ENCODE measurements at places on chromosomes 2 and 18.
A peak's percentile ranks its signal among the peaks of the same experiment; 100 is the strongest.

DNA sequence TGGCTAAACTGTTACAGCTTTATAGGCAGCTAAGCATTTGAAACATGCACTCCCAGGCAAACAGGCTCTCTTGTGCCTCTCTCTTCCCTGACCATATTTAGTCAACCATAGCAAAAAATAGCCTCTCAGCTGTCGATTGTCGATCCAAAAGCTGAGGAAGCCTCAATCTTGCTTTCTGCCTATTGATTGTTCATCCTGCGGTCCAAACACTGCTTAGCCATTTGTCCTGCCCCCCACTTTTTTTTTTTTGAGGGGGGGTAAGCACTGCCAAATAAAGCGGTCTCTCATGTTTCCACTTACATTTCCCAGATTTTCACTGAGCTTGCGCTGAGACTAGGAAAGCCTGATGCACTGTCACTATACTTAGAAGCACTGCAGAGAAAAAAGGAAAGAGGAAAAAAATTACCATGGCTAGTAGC is 90.8 kb downstream of the MIB1 start:
- H3K27me3 ChIP-seq: no peaks in the 10 kb centered on the region
- no peaks in the 10 kb centered on the region for H3K36me3 ChIP-seq
- H3K4me3 ChIP-seq: no peak overlapping the region
- DNase-seq: peak; percentile 6

GRCh38 chr2:47046271-47046670 is 108.8 kb downstream of the STPG4 start:
- no peak overlapping the region for H3K27ac ChIP-seq
- DNase-seq: no peak
- no peaks in the 10 kb centered on the region for H3K36me3 ChIP-seq

GRCh38 chr2:29304399-29305060 is 189.3 kb downstream of the CLIP4 start:
- H3K27ac ChIP-seq: no peak overlapping the region
- H3K27me3 ChIP-seq: no peaks in the 10 kb centered on the region
- no peak overlapping the region for H3K4me3 ChIP-seq

- no peak within 1 kb of the TSS for H3K4me3 ChIP-seq
- H3K4me1 ChIP-seq: no peaks in the 10 kb centered on the region
- H3K36me3 ChIP-seq: no peaks in the 10 kb centered on the region
- H3K27me3 ChIP-seq: no peaks in the 10 kb centered on the region
Observed at GRCh38 chr2:26401739-26402541, at the start of gene DRC1. TSS of gene DRC1 (plus strand) at chr2:26401920. CDS start at chr2:26401990, 70 bp downstream.

DNA sequence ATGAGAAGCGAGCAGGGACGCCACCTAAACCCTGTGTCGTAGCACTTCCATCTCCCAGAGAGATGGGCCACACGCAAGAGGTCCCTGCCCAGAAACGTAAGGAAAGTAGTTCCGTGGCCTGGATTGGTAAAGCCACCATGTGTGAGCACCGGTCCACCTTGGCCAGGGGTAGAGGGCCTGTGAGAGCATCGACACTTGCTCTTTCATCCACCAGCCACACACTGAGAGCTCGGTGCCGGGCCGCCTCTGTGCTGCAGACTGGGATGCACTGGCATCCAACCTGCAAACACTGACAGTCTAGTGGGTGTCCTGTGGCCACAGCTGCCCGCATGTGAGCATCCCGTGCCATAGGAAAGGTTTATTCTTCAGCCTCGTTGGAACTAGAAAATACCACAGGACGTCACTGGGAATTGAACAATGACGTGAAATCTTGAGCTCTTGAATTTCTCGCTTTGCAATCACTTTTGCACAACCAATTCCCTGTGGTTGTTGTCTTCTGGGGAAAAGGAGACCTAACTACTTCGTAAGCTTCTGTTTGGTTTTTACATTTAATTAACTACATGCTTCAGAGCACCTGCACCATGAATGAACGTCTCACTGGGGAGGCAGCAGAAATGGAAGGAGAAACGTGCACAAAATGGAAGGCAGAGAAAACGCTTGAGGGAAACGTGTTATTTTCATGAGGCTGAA is 212.0 kb upstream of the RAB6C start:
- no peak overlapping the region for H3K27ac ChIP-seq
- no peak overlapping the region for H3K4me3 ChIP-seq
- no peaks in the 10 kb centered on the region for H3K4me1 ChIP-seq
- DNase-seq: no peak

GRCh38 chr2:207054521-207054920 is 111.2 kb downstream of the KLF7 start:
- H3K4me3 ChIP-seq: no peak overlapping the region
- H3K27me3 ChIP-seq: peaks cover 4% of the 10 kb centered on the region
- H3K4me1 ChIP-seq: no peaks in the 10 kb centered on the region
- H3K27ac ChIP-seq: no peak overlapping the region
- no peaks in the 10 kb centered on the region for H3K36me3 ChIP-seq
- DNase-seq: no peak

GRCh38 chr2:101720732-101721131 is 23.2 kb downstream of the MAP4K4 start:
- no peaks in the 10 kb centered on the region for H3K4me1 ChIP-seq
- H3K36me3 ChIP-seq: no peaks in the 10 kb centered on the region
- no peak for DNase-seq

DNA sequence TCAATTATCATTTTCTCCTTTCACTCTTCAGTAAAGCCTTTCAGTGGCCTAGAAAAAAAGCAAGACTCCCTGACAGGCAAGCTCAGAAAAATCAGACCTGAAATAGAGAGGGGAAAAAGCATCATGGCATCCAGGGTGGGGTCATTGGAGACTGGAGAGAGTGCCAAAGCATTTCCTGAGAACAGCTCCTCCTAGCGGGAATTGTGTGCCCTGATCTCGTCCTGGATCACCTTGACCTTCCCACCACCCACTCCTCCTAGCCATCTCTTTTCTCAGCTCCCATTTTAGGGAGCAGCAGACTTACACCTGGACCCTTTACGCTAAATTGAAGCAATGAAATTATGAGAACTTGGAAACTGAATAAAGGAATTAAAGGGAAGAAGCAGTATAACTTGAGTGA is 176.6 kb downstream of the VWC2L start:
- DNase-seq: peak; percentile 8
- no peaks in the 10 kb centered on the region for H3K4me1 ChIP-seq
- no peaks in the 10 kb centered on the region for H3K36me3 ChIP-seq
- H3K4me3 ChIP-seq: no peak overlapping the region

DNA sequence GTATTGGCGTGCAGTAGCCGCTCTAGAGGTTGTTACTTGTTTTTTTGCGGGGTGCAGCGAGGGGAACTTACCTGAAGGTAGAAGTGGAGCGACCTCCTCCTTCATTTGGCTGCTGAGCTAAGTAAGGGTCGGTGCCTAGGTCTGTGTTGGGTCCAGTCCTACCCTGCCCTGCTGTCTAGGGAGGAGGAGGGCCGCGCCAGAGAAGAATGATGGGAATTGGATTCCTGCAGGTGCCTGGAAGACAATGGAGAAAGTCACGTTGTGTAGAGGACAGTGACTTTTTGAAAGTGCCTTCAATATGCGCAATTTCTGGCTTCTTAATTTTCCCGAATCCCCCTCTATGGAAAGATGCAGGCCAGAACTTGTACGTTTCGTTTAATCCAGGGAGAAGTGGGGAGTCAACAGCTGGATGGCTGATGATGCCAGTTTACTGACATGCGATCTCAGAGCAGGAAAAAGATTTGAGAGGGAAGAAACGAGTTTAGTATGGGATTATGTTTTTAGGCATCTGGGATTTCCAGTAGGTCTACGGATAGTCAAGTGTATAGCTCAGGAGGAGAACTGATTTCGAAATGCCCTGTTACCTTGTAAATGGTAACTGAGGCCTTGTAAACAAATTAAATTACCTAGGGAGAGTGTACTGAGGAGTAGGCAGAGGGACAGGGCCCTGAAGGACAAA is 653 bp downstream of the MRPS9 start:
- H3K27ac ChIP-seq: peak overlapping the region; percentile 95
- no peaks in the 10 kb centered on the region for H3K27me3 ChIP-seq

- no peak overlapping the region for H3K4me3 ChIP-seq
- no peaks in the 10 kb centered on the region for H3K4me1 ChIP-seq
- DNase-seq: no peak
- H3K36me3 ChIP-seq: no peaks in the 10 kb centered on the region
- H3K27ac ChIP-seq: no peak overlapping the region
Observed at GRCh38 chr2:227881866-227882517, 10.6 kb downstream of the DAW1 start.

GRCh38 chr2:198042189-198042588 is 237.8 kb downstream of the PLCL1 start:
- no peaks in the 10 kb centered on the region for H3K4me1 ChIP-seq
- no peak for DNase-seq
- no peak overlapping the region for H3K27ac ChIP-seq
- no peaks in the 10 kb centered on the region for H3K36me3 ChIP-seq
- H3K27me3 ChIP-seq: no peaks in the 10 kb centered on the region

DNA sequence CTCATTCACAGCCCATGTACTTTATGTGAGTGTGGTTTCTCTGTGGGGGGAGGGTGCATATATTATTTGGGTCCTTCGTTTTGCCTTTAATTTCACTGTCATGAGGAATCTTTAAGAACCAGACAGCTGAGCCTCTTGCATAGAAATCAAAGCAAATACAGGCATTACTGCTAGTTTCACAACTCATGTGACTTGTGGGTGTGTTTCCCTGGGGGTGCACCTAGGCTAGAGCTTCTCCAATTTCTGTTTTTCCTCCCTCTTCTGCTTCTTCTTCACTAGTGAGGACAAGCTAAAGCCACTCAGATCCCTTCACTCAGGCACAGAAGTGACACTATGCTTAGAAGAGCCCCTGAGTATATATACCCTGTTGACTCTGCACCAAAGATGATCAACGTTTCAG is 131.4 kb downstream of the ACOXL start:
- H3K4me1 ChIP-seq: no peaks in the 10 kb centered on the region
- no peak overlapping the region for H3K4me3 ChIP-seq
- DNase-seq: no peak
- no peaks in the 10 kb centered on the region for H3K27me3 ChIP-seq
- no peak overlapping the region for H3K27ac ChIP-seq

- DNase-seq: no peak
- H3K4me3 ChIP-seq: no peak overlapping the region
- H3K27ac ChIP-seq: no peak overlapping the region
- no peaks in the 10 kb centered on the region for H3K36me3 ChIP-seq
- no peaks in the 10 kb centered on the region for H3K27me3 ChIP-seq
Observed at GRCh38 chr2:138217975-138218374, 253.7 kb downstream of the HNMT start.

GRCh38 chr2:158255257-158255656 is 153.6 kb downstream of the UPP2 start:
- no peak overlapping the region for H3K27ac ChIP-seq
- no peaks in the 10 kb centered on the region for H3K27me3 ChIP-seq
- DNase-seq: no peak
- no peaks in the 10 kb centered on the region for H3K4me1 ChIP-seq
- no peak overlapping the region for H3K4me3 ChIP-seq

- DNase-seq: no peak
- H3K27me3 ChIP-seq: no peaks in the 10 kb centered on the region
- H3K4me3 ChIP-seq: no peak overlapping the region
- H3K27ac ChIP-seq: no peak overlapping the region
Observed at GRCh38 chr2:98216616-98217015, 129.6 kb upstream of the CNGA3 start.

DNA sequence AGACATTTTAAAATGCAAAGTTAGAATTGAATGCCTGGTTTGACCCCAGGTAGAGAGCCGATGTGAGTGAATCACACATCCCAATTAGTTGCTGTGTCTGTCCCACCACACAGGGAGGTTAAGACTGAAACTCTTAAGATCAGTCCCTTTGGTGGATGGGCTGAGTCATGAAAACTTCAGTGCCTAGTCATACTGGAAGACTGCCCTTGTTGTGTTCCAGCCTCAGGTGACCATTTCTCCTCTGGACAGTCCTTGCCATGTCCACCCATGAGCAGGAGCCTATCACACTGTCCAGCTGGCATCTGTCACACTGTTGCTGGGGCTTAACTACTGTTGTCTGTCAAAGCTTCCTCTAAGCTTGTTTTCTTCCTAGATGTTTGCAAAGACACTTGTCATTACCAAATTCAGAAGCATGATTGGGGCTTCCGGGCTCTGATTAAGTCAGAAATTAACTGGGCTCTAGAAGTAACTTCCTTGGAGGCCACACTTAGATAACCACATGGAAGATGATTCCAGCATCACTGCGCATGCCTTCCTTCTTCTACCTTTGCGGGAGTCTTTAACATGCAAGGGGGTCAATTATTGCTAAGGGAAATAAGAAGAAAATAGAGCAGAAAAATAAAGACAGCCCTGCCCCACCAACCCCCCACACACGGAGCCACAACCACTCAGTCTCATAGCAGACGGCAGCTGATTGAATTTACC is 21.3 kb downstream of the CYRIA start:
- no peak overlapping the region for H3K4me3 ChIP-seq
- no peak for DNase-seq
- H3K27ac ChIP-seq: no peak overlapping the region
- no peaks in the 10 kb centered on the region for H3K4me1 ChIP-seq

DNA sequence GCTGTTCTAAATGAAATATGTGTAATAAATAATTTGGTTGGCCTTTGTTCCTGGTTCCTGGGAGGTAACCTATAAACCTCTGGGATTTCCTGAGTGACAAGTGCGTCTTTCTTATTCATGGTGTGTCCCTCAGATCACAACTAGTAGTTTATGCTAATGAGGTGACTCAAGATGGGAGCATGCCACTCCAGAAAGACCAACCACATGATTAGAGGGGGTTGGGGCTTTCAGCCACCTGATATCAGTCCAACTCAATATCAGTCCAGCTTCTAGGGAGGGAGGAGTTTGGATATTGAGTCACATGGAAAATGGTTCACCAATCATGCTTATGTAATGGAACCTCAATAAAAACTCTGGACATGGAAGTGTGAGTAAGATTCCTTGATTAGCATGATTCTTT is 96.6 kb downstream of the QPCT start:
- no peak for DNase-seq
- no peaks in the 10 kb centered on the region for H3K36me3 ChIP-seq
- no peak overlapping the region for H3K4me3 ChIP-seq
- no peaks in the 10 kb centered on the region for H3K4me1 ChIP-seq
- H3K27ac ChIP-seq: no peak overlapping the region

DNA sequence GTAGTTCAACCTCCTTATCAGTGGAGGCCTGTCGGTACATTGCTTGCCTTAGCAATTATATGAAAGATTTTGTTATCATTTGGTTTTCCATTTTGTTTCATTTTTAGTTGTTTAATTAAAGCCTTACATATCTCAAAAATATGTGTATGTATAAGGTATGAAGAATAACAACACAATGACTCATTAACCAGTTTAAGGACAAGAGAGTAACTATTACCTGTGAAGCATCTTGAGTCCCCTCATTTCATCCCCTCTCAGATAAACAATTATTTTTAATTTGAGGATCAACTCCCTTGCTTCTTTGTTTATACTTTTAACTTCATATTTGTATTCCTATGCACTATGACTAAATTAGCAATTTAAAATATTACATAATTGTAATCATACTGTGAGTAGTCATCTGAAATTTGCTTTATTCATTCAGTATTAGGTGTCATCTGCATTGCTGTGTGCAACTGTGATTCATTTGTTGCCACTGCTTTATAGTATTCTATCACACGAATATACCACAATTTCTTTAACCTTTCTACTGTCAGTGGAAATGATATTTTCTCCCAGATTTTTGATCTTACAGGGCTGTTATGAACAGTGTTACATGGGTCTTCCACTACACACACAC is 126.4 kb downstream of the RNF152 start:
- no peaks in the 10 kb centered on the region for H3K36me3 ChIP-seq
- no peak overlapping the region for H3K27ac ChIP-seq
- no peak overlapping the region for H3K4me3 ChIP-seq
- H3K4me1 ChIP-seq: peaks cover 4% of the 10 kb centered on the region

GRCh38 chr2:21371499-21372003 is 247.8 kb downstream of the TDRD15 start:
- no peak overlapping the region for H3K27ac ChIP-seq
- no peak overlapping the region for H3K4me3 ChIP-seq
- H3K36me3 ChIP-seq: no peaks in the 10 kb centered on the region

Data from hepatocyte (in vitro differentiated cells).